ENCODE measurements at places on chromosomes 3 and 15.

- DNase-seq: no peak
Observed at GRCh38 chr3:129947538-129948240, 26.8 kb upstream of the TRH start.

GRCh38 chr3:179806177-179806576 lies 153.3 kb downstream of the USP13 start:
- DNase-seq: no peak

GRCh38 chr15:35737441-35737840 lies 191.5 kb upstream of the DPH6 start:
- DNase-seq: no peak

DNA sequence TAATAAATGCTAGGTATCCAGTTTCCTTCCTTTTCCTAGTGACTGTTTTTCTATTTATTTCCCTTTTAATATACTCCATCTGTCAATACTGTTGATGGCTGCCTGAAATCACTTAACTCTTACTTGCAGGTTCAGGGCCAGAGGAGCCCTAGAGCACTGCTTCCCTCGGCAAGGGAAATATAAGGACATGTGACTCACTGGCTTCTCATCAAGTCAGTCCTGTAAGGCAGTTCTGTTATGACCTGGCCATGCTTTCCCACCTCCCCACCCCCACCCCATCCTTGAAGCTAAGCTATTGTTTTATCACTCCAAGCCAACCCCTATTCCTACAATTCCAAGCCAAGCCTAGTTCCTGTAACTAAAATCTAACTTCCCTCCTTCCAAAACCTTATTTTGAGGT lies 800.7 kb downstream of the ROBO1 start:
- DNase-seq: no peak

- no peak for DNase-seq
Observed at GRCh38 chr3:138458774-138459499, 24.5 kb downstream of the ESYT3 start.

Data from stimulated activated CD8-positive, alpha-beta memory T cell treated with anti-CD3 and anti-CD28 coated beads, Interleukin-4, amount 100 ng/mL, for 4 hours (primary cell).